NCI-H460 (cell line): ENCODE measurements at places on chromosomes 7 and 10. TPM values are rescaled to one million over a fixed set of nuclear protein-coding genes. Genes with fewer than 3 reads are reported as not detected.
A peak's percentile ranks its signal among the peaks of the same experiment; 100 is the strongest.

GRCh38 chr7:41685684-41686083 lies 17.2 kb downstream of the INHBA start:
- no peak for DNase-seq

Gene OR13A1
- not detected in 2 replicates for total RNA-seq

Gene SFMBT2
- total RNA-seq = 3.8 and 4.0 TPM in 2 replicates

Gene AGAP9
- total RNA-seq = 3.6 and 6.1 TPM in 2 replicates

Gene MALRD1
- not detected in 2 replicates for total RNA-seq

GRCh38 chr10:79422178-79422892 lies 23.1 kb downstream of the ZCCHC24 start:
- DNase-seq = no peak

DNA sequence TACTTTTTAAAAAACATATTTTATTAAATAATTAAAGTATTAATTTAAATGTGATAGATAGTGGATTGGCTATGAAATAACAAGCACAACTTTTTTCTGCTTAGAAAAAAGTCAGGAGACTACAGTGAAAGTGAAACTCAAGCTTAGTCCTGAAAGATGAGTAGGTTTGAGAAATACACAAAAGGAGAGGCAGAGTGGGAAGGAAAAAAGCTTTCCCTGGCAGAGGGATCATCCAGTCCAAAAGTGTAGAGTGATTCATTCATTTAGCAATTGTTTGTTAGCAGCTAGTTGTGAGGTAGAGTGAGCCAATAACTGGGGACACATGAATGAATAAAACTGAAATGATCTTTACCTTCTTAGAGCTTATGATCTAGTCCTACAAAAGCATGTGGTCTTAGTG lies 93.5 kb downstream of the FOXP2 start:
- no peak for DNase-seq

Gene SLIT1
- 0.27 TPM in 1 of 2 replicates, not detected in the other for total RNA-seq

GRCh38 chr10:84176836-84177474 lies 3.4 kb downstream of the GPR15LG start:
- no peak for DNase-seq

DNA sequence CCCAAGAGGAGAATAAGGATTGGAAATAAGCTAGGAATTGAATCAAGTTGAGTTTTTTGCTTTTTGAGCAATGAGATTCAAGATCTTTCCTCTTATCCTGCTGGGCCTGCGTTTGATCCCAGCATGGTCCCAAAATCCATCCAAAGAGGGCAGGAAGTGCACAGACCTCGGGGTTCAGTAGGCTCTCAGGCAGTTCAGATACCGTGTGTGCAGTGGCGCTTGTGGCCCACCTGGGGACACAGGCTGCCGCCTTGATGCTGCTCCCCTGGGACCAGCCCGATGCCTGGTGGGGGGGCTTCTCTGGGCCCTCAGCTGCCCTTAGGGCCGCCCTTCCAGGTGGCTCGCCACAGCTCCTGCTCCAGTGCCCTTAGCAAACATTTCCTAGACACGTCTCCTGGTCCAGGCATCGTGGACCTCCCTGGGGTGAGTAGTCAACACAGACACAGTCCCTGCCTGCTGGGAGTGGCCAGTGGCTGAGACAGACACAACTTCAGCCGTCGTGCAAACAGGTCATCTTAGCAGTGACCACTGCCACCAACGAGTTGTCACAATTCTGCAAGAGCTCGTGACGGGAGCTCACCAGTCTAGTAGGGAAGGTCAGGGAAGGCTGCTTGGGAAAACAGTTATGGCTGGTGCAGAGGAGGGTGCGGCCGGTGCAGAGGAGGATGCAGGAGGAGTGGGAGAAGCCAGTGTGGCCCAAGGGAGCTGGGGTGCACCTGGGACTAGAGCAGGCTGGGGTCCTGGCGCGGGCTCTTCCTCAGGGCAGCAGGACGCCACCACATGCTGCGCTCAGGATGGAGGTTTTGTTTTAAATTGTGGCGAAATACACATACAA lies 21.7 kb upstream of the JAKMIP3 start:
- no peak for DNase-seq

DNA sequence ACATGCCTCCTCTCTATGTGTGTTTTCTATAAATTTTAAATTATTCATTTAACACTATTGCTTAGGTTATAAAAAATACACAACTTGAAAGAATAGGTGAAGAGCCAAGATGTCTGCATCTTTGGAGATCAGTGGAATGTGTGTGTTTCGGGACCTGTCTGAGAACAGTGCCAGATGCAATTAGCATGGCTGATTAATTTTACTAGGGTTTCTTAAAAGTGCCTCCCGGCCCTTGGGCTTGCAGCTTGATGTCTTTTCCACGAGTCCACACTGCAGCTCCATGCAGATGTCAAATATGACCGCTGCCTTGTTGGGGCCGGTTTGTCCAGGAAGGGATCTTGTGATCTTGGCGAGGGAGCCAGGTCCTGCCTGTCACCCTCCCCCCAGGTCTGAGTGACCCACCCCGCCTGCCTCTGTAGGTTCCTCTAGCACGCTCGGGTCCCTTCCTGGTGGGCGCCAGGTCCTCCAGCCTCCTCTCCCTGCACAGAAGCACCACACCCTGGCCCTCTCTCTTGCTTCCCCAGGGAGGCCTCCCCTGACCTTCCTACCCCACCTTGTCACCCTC lies 20.7 kb downstream of the LHPP start:
- DNase-seq = no peak

- DNase-seq = no peak
Measured at GRCh38 chr10:21528236-21529031, 3.0 kb upstream of the SKIDA1 start.

- no peak for DNase-seq
Measured at GRCh38 chr7:149444287-149444686, 16.6 kb downstream of the ZNF777 start.

DNA sequence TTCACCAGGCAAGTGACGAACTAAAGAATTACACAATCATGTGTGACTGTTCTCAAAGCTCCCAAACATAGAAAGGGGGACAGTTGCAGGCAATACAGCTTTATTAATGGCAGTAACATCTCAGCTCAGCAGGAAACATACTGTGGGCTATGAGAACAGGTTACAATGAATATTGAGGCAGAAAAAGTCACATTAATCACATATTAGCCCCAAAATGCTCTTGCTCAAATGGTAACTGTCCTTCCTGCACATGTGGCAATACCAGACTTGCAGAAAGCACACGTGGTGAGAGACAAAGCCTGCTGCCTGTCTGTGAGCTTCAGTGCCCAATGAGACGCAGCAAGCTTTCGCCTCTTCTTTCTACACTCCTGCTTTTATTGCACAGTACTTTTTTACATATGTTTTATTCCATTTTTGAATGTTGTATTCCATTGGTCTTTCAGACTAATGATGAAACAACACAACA lies 104.9 kb upstream of the ACBD5 start:
- DNase-seq = no peak

DNA sequence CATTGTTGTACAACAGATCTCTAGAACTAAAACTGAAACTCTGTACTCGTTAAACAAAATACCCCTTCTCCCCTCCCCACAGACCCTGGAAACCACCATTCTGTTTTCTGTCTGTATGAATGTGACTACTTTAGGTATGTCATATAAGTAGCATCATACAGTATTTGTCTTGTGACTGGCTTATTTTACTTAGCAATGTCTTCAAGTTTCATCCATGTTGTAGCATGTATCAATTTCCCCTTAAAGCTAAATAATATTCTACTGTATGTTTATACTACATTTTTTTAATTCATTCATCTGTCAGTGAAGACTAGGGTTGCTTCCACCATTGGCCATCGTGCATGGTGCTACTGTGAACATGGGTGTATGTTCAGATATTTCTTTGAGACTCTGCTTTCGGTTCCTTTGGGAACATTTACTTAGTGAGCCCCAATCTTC lies 71.2 kb upstream of the RPA3 start:
- DNase-seq = no peak

- peak; percentile 38 for DNase-seq
Measured at GRCh38 chr10:4767033-4767814, 58.8 kb upstream of the AKR1E2 start.

- no peak for DNase-seq
Measured at GRCh38 chr10:14688606-14689005, 86.1 kb downstream of the FAM107B start.

GRCh38 chr7:121530227-121531174 lies 134.4 kb upstream of the FAM3C start:
- DNase-seq = peak; percentile 79

DNA sequence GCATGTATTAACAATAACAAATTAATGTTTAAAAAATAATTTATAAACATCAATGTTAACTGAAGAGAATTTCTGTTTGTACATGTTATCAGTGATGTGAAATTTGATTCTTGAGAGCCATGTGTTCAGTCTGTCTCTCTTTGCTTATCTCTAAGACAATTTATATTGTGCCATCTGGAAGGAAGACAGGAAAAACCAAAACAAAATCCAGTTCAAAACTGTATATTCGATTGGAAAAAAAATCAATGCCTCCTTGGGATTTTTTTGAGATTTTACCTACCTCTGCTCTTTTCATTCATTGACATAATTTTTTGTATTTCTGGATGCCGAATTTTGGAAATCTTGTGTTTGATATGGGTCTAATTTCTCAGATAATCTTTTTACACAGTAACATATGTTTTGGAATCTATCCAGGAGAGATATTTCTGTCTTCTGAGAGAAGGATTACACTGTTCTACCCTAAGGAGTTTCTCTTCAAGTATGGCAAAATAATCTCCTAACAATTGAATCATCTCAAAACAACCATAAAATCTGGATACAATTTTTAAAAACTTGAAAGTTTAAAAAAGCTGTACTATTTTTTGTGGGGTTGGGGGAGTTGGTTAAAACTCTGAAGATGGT lies 311.9 kb upstream of the GNAI1 start:
- no peak for DNase-seq

Gene EGFR
- total RNA-seq = 24.3 and 25.1 TPM in 2 replicates

Gene LSM5
- 143 and 145 TPM in 2 replicates for total RNA-seq

Gene GSAP
- 39.7 and 40.7 TPM in 2 replicates for total RNA-seq

DNA sequence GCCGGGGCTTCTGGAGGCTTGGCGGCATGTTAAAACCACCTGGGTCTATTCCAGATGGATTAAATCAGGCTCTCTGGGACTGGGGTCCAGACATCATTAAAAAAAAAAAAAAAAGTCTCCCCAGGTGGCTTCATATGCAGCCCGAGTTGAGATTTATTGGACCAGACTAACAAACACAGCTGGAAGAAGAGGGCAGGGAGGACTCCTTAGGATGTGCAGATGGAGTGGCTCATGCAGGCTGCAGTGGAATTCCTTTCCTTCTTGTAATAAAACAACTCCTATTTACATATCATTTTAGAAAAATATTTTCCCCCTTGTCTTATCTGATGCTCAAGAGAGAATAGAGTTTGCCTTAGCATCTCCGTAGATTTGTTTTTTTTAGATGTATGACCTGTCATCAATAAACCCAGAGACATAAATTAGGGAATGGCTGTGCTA lies 238.1 kb downstream of the CAMK1D start:
- no peak for DNase-seq

- no peak for DNase-seq
Measured at GRCh38 chr7:29852457-29852856, 46.1 kb downstream of the WIPF3 start.

DNA sequence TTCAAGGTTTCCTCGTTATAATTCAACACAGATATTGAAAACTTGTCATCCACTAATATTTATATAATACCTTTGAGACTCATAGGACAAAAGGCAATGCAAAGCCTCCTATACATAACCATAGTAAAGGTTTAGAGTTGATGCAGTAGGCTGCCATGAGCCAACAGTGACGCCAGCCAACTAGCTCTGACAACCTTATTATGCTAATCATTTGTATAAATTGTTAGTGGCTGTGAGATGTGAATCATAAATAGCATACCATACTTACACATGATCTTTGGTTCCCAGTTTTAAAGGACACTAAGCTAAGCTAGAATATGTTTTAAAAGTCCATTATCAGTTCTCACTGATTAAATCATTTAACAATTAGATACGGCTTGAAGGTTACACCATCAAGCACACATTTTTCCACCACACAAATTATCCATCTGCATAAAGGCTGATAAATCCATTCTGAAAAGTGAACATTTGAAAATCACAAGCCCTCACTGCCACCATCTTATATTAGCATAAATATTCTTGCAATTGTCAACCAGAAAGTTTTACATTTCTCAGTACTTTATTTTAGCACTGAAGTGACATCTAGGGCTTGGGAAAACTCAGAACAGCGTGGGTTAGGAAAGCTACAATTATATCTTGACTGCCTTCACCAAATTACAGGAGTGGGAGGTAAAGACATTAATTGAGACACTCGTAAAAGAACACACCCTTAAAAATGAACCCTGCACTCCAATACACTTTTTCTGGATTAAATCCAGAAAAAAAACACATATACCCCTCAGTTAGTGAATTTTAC lies 30.7 kb downstream of the COA1 start:
- DNase-seq = no peak

Gene CCL24
- total RNA-seq = not detected in 2 replicates

DNA sequence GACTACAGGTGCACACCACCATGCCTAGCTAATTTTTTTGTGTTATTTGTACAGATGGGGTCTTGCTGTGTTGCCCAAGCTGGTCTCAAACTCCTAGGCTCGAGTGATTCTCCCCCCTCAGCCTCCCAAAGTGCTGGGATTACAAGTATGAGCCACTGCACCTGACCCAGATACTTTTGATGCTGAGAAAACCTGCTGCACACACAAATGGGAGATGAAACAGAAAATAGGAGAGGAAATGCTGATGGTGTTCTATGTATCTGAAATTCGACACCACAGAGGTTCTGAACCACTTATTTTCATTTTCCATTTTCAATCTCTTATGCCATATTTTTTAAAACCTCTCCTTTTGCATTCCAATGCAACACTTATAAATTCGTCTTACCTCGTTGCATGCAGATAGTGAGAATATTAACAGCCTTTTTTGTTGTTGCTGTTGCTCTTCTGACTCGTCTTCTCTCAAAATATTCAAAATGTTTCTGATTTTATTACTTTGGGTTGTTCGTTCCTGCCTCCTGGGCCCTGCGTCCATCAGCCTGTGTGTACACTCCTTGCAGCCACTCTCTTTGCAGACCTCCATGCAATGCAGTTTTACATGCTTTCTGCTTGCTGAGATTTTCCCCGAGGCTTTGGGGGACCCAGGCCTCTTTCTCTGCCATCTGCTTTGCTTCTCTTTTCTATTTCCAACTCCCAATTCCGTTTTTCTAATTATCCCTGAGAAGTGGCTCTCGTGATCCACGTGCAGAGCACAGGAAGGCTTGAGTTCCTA lies 556.1 kb downstream of the GALNT17 start:
- no peak for DNase-seq

GRCh38 chr10:117533507-117534281 lies 8.9 kb upstream of the EMX2 start:
- DNase-seq = no peak

- no peak for DNase-seq
Measured at GRCh38 chr7:121954803-121955202, 81.8 kb downstream of the PTPRZ1 start.

DNA sequence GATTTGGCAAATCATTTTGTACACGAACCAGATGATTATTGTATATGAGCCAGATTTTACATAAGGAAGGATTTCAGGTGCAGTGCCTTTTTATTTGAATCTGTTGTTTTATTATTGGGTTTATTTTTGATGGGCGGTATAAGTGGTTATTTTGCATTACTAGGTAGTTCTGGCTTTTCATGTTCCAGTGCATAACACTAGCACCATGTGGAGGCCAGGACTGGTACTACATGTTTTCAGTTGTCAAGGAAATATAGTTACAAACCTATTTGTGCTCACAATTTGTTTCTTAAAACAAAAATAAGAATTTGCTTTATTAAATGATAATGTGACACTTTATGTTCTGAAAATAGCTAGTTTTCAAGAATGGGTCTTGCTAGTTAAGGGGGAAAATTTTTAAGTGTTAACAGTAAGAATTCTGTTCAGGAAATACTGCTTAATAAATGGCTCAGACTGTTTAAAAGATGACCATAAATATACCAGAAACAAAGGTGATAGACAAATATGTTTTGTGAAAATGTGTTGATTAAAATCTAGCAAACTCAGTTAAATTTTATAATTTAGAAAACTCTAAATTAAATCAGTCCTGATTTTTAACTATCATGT lies 7.1 kb upstream of the SEMA3E start:
- DNase-seq = peak; percentile 59
